ENCODE measurements at places on chromosomes 4 and X. TPM values are rescaled to one million over a fixed set of nuclear protein-coding genes. Genes with fewer than 3 reads are reported as not detected.

The IL1RAPL1 gene
- total RNA-seq = not detected

GRCh38 chrX:8455557-8455956 is 9.1 kb upstream of the VCX3B start:
- DNase-seq = no peak

DNA sequence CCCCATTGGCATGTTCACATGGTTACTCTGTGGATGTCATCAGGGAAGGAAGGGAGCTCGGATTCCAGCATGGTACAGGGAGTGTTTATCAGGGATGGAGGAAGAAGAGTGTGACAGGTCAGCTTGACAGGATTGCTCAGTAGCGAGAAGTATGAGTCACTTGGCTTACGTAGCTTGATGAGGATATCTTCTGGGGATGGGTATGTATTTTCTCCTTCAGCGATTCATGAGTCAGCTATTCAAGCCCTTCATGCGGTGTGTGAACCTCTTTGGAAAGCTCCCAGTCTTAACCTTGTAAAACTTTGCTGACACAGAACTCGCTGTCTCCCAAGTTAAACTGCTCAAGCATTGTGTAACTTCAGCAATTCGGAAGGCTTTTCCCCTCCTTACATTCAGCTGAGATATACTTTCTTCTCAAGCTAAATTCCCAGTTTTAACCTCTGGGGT is 275.4 kb downstream of the ARHGAP10 start:
- DNase-seq = no peak

- DNase-seq = peak; percentile 27
Observed at GRCh38 chr4:52983563-52984303, 121.6 kb downstream of the RASL11B start.

DNA sequence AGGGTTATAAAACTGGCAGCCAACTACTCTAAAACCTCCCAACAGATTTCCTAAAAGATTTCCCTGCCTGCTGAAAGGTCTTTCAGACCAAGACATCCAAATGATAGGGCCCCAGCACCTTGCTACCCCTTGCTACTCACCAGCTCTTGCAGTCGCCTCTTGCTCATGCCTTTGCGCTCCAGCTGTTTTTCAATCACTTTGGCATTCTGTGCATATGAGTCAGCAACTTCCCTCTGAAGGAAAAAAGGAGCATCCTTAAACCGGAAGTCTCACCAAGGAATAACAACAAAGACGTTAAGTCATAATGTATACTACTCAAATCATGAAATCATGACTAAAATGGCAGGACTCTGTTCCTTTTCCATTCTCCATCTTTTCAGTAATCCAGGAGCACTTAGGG is 24.0 kb downstream of the STEEP1 start:
- no peak for DNase-seq

DNA sequence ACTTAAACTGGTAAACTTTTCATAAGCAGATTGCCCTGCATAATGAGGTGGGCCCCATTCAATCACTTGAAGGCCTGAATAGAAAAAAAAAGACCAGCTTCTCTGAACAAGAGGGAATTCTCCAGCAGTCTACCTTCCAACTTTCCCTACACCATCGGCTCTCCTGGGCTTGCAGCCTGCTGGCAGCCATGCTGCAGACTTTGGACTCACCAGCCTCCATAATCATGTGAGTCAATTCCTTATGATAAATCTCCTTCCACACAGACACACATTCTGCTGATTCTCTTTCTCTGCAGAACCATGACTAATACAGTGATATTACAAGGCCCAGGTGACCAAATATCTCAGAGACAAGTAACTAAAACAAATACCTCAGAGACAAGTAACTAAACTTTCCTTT is 113.8 kb upstream of the WDR17 start:
- no peak for DNase-seq

All from activated CD8-positive, alpha-beta T cell treated with anti-CD3 and anti-CD28 coated beads, Interleukin-2, amount 10 ng/mL, durations not matched to agents 7 days and 5 days (primary cell).